ENCODE measurements at places on chromosomes 3 and 15.

DNA sequence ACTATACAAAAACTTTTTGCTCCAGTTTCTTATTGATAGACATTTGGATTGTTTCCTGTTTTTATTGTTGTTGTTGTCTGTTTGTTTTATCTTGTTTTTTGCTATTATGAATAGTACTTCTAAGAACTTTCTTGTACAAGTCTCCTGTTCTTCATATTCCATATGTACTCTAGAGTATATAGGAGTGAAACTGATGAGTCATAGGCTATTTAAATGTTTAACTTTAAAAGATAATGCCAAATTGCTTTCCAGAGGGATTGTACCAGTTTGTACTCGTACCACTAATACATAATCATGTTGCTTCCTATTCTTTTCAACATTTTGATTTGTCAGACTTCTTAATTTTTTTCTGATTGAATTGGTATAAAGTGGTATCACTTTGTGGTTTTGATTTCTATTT, 19.6 kb downstream of the LRRC49 start:
- no peak overlapping the region for H3K27ac ChIP-seq
- H3K36me3 ChIP-seq: peaks cover 14% of the 10 kb centered on the region
- H3K27me3 ChIP-seq: no peaks in the 10 kb centered on the region
- no peaks in the 10 kb centered on the region for H3K4me1 ChIP-seq

- H3K4me3 ChIP-seq: peak within 1 kb of the TSS; percentile 2
- H3K4me1 ChIP-seq: peaks cover 16% of the 10 kb centered on the region
- H3K27me3 ChIP-seq: no peaks in the 10 kb centered on the region
- DNase-seq: peak; percentile 90
Measured at GRCh38 chr3:52444860-52445793, at the start of gene SEMA3G. TSS of gene SEMA3G (minus strand) at chr3:52445103. CDS start at chr3:52445027, 76 bp downstream.

GRCh38 chr15:71447328-71448250, 332.3 kb downstream of the THSD4 start:
- no peak for DNase-seq
- H3K4me3 ChIP-seq: no peak overlapping the region
- H3K27me3 ChIP-seq: no peaks in the 10 kb centered on the region
- peak overlapping the region; percentile 61 for H3K27ac ChIP-seq

DNA sequence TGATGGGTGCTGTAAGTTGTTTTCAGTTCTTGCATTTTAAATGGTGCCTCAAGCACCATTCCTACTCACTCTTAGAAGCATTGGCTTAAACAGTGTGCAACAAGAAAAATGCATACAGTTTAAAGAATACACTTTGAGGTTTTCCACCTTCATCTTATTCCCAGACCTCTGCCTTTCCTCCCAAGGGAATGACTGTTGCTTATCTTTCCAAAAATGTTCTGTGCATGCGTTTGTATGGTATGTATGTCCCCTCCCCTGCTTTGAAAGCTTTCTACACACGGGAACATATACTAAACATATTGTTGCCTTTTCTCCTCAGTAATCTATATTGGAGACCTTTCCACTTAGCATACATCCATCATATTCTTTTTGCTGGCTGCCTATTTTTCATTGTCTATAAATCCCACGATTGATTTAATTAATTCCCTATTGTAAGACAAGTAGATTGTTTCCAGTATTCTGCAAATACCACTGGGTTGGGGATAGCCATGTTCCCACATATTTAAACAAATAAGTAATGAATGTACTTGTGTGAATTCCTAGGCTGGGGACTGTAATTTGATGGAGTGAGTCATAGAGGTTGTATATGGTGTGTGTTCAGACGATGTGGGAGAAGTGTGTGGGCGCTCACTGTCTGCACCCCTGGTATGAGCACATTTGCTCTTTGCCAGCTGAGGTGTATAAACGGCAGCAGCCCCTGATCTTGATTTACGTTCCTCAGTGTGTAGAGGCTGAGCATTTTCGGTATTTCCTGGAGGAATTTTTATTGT, 5.8 kb downstream of the TRAK1 start:
- H3K27me3 ChIP-seq: no peaks in the 10 kb centered on the region
- no peak overlapping the region for H3K27ac ChIP-seq
- H3K4me1 ChIP-seq: peaks cover 62% of the 10 kb centered on the region
- no peak for DNase-seq

DNA sequence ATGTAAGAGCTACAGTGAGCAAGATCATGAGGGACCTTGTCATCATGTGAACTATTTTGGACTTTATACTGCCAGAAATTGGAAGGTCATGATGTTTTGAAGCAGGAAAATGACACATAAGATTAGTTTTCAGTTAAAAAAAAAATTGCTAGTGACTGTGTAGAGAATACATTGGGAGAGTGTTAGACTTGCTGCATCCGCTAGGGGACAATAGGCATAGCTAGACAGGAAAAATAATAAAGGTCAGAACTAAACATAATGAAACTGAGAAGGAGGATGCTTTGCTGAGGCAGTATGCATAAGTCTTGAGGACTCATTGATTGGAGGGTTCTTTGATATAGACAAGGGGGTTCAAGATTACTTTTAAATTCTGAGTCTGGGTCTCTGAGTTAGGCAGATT, 275.8 kb upstream of the KCNH8 start:
- H3K27ac ChIP-seq: no peak overlapping the region
- no peaks in the 10 kb centered on the region for H3K27me3 ChIP-seq
- no peak overlapping the region for H3K4me3 ChIP-seq
- H3K36me3 ChIP-seq: no peaks in the 10 kb centered on the region
- H3K4me1 ChIP-seq: no peaks in the 10 kb centered on the region

DNA sequence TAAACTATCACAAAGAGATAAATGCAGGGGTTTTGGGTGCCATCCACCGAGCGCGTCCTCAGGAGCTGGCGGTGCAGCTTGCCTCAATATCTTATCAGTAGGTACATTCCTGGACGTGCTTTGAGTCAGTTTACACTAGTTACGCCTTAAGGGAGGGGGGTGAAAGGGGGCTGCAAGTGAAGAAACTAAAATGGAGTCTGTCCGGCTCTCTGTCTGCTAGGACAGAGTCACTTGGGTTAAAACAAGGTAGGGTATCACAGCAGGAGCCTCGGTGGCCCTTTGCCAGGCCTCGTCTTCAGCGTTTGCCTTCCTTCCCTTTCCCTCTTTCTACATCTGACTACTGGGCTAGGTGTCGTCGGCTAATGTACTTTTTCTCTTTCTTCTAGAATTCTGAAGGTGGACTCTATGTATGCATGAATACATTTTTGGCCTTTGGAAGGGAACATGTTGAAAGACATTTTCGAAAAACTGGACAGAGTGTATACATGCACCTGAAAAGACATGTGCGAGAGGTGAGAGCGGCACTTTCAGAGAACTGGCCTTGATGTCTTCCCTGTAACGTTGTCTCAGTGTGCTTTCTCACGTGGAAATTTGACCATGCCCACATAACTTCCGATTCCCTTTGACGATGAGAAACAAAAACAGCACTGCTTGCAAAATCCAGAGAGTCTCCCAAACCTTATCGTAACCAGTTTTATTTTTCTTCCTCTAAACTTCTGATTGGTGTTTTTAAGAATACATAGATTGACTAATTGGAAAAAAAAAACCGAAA, 28.8 kb downstream of the USP13 start:
- peaks cover 34% of the 10 kb centered on the region for H3K4me1 ChIP-seq
- DNase-seq: peak; percentile 30
- H3K4me3 ChIP-seq: no peak overlapping the region
- H3K27me3 ChIP-seq: no peaks in the 10 kb centered on the region
- no peaks in the 10 kb centered on the region for H3K36me3 ChIP-seq

- H3K36me3 ChIP-seq: peaks cover 18% of the 10 kb centered on the region
- H3K4me3 ChIP-seq: no peak overlapping the region
- H3K4me1 ChIP-seq: no peaks in the 10 kb centered on the region
- no peaks in the 10 kb centered on the region for H3K27me3 ChIP-seq
- no peak overlapping the region for H3K27ac ChIP-seq
- DNase-seq: no peak
Measured at GRCh38 chr3:108202080-108202479, 20.1 kb downstream of the IFT57 start.

- no peak overlapping the region for H3K27ac ChIP-seq
- no peak for DNase-seq
- H3K27me3 ChIP-seq: no peaks in the 10 kb centered on the region
- no peaks in the 10 kb centered on the region for H3K36me3 ChIP-seq
Measured at GRCh38 chr3:111748132-111748531, 110.9 kb upstream of the PHLDB2 start.

DNA sequence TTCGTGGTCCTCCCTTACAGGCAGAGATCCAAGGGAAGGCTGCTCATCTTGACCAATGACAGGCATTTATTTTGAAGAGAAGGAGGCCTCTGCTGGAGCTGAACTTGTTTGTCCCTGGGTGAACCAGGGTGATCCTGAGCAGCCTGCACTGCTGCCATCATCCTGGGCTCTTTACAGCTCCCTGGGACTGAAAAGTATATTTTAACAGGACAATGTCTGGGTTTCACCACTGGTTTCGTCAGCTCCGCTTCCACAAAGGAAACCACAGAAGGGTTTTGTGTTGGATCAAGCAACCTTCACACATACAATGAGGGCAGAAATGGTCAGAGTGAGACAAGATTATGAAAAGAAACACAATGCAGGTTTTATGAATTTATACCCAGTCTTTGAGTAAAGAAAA, 400.7 kb upstream of the TPM1 start:
- H3K27me3 ChIP-seq: no peaks in the 10 kb centered on the region
- no peaks in the 10 kb centered on the region for H3K4me1 ChIP-seq
- H3K4me3 ChIP-seq: no peak overlapping the region
- no peaks in the 10 kb centered on the region for H3K36me3 ChIP-seq
- H3K27ac ChIP-seq: no peak overlapping the region

GRCh38 chr3:150503402-150504099, 42.7 kb downstream of the SERP1 start:
- H3K4me3 ChIP-seq: no peak overlapping the region
- no peak overlapping the region for H3K27ac ChIP-seq
- no peaks in the 10 kb centered on the region for H3K4me1 ChIP-seq
- no peaks in the 10 kb centered on the region for H3K27me3 ChIP-seq
- DNase-seq: no peak

- DNase-seq: no peak
- H3K27ac ChIP-seq: no peak overlapping the region
- H3K4me3 ChIP-seq: no peak overlapping the region
- no peaks in the 10 kb centered on the region for H3K4me1 ChIP-seq
- no peaks in the 10 kb centered on the region for H3K36me3 ChIP-seq
Measured at GRCh38 chr3:63613561-63613960, 38.9 kb upstream of the SNTN start.

GRCh38 chr15:100461049-100461448, 67.7 kb downstream of the CERS3 start:
- H3K27ac ChIP-seq: no peak overlapping the region
- no peak overlapping the region for H3K4me3 ChIP-seq
- H3K36me3 ChIP-seq: no peaks in the 10 kb centered on the region
- no peaks in the 10 kb centered on the region for H3K4me1 ChIP-seq
- no peak for DNase-seq

GRCh38 chr3:78003090-78003489, 963.2 kb downstream of the ROBO2 start:
- no peak overlapping the region for H3K4me3 ChIP-seq
- H3K4me1 ChIP-seq: no peaks in the 10 kb centered on the region
- no peak overlapping the region for H3K27ac ChIP-seq
- H3K27me3 ChIP-seq: no peaks in the 10 kb centered on the region
- no peak for DNase-seq

DNA sequence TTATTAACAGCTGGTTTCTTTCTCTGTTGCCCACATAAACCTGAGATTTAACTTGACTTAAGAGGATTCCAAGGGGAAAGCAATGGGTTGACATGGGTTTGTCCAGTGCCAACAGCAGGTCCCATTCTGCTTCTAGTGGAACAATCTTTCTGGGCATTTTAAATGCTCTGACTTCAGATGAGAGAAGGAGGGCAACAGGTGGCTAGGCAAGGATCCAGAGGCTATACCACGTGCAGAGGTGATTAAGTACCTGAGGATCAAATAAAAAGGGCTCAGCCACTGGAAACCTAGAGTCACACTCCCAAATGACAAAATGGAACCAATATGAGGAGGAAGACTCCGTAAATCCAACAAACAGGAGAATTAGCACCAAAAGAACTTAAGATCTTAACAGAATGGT, 28.5 kb downstream of the CMTM6 start:
- no peak for DNase-seq
- no peaks in the 10 kb centered on the region for H3K27me3 ChIP-seq
- H3K27ac ChIP-seq: no peak overlapping the region
- no peaks in the 10 kb centered on the region for H3K36me3 ChIP-seq

GRCh38 chr3:48919215-48920138, 835 bp downstream of the ARIH2 start:
- H3K36me3 ChIP-seq: peaks cover 11% of the 10 kb centered on the region
- peaks cover 37% of the 10 kb centered on the region for H3K4me1 ChIP-seq
- peak overlapping the region; percentile 98 for H3K27ac ChIP-seq
- peak overlapping the region; percentile 95 for H3K4me3 ChIP-seq
- no peaks in the 10 kb centered on the region for H3K27me3 ChIP-seq
- peak; percentile 28 for DNase-seq

GRCh38 chr3:177287231-177287630, 89.9 kb upstream of the TBL1XR1 start:
- H3K4me1 ChIP-seq: peaks cover 8% of the 10 kb centered on the region
- H3K4me3 ChIP-seq: no peak overlapping the region
- H3K27me3 ChIP-seq: no peaks in the 10 kb centered on the region
- H3K36me3 ChIP-seq: no peaks in the 10 kb centered on the region

Data from stomach (tissue), 19 donors.